ENCODE measurements at places on chromosomes 1 and 21. TPM values are rescaled to one million over a fixed set of nuclear protein-coding genes. Genes with fewer than 3 reads are reported as not detected.

- no peak for DNase-seq
Measured at GRCh38 chr1:165678509-165678908, 19.9 kb downstream of the ALDH9A1 start.

DNA sequence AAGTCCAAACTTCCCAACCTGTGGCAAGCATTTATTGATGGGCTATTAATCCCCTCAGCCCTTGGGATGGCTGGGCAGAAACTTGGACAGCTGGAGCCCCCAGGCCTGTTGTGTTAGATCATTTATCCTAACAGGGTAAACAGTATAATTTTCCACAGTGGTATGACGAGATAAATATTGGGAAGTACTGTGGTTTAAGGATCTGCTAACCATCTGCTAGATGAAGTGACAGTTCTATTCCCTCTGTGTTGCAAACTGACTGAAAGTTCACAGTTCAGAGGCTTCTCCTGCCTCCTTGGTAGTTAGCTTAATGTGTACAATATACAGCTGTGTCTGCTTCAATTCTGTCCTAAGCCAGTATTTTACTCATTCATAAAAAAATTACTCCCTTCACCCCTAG, 127.5 kb upstream of the CHODL start:
- peak; percentile 69 for DNase-seq

GRCh38 chr1:27360159-27361043, 6.4 kb downstream of the MAP3K6 start:
- no peak for DNase-seq

GRCh38 chr1:237205400-237206064, 163.5 kb downstream of the RYR2 start:
- no peak for DNase-seq

- DNase-seq = no peak
Measured at GRCh38 chr1:206032380-206033140, 8.9 kb upstream of the CTSE start.

The FOXO6 gene
- total RNA-seq = 1.0 TPM

The ZNF672 gene
- total RNA-seq = 28.6 TPM

GRCh38 chr21:35134309-35134708, 85.2 kb upstream of the RUNX1 start:
- no peak for DNase-seq

GRCh38 chr1:51328279-51328678, 2.1 kb downstream of the TTC39A start:
- DNase-seq = no peak

- no peak for DNase-seq
Measured at GRCh38 chr1:77757603-77758002, 2.0 kb downstream of the USP33 start.

GRCh38 chr1:234573711-234574299, 36.2 kb downstream of the IRF2BP2 start:
- DNase-seq = no peak

- peak; percentile 71 for DNase-seq
Measured at GRCh38 chr1:24490101-24490781, 12.4 kb upstream of the RCAN3 start.

- DNase-seq = peak; percentile 75
Measured at GRCh38 chr1:2382621-2383361, 8.6 kb downstream of the MORN1 start.

GRCh38 chr21:31872452-31873274, at the start of gene HUNK:
Gene HUNK, plus strand, starts transcription at chr21:31873020. Its CDS starts 655 bp downstream, at chr21:31873675.
- peak; percentile 94 for DNase-seq

- no peak for DNase-seq
Measured at GRCh38 chr1:32066489-32066873, 6.3 kb upstream of the TMEM39B start.

The LEPROT gene
- total RNA-seq = 160 TPM

- no peak for DNase-seq
Measured at GRCh38 chr1:44029260-44029910, 1.9 kb downstream of the SLC6A9 start.

The CGN gene
- total RNA-seq = 41.6 TPM

DNA sequence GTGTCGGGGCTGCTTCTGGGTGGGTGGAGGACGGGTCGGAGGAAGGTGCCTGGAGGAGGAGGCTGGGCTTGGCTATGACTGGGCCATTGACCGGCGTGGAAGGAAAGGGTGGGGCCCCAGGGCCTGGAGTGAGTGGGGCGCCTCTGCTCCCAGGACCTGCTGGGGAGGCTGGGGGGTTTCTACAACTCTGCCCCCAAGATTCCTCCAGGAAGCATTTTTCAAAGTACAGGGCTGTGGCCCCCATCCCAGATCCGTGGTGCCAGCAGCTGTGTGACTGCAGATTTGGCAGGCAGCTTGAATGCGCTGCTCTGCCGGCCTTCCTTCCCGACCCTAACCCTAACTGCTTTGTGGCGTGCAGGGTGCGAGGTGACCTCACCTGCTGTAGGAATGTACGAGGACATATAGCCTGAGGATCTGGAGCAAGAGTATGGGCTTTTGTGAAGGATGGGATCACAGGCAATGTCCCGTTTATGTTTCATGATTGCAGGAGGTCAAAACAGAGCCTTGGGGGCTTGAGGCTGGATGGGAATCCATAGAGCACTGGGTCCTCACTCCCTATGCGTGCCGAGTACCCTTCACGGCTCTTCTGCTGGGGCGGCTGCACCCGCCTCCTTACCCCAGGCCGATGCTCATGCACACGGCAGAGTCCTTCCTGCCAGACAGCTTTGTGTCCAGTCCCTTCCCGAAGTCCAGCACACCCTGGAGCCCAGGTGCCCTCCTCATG, 24.7 kb downstream of the TRPM2 start:
- DNase-seq = no peak

GRCh38 chr1:220914283-220915116, 35.3 kb downstream of the HLX start:
- no peak for DNase-seq

DNA sequence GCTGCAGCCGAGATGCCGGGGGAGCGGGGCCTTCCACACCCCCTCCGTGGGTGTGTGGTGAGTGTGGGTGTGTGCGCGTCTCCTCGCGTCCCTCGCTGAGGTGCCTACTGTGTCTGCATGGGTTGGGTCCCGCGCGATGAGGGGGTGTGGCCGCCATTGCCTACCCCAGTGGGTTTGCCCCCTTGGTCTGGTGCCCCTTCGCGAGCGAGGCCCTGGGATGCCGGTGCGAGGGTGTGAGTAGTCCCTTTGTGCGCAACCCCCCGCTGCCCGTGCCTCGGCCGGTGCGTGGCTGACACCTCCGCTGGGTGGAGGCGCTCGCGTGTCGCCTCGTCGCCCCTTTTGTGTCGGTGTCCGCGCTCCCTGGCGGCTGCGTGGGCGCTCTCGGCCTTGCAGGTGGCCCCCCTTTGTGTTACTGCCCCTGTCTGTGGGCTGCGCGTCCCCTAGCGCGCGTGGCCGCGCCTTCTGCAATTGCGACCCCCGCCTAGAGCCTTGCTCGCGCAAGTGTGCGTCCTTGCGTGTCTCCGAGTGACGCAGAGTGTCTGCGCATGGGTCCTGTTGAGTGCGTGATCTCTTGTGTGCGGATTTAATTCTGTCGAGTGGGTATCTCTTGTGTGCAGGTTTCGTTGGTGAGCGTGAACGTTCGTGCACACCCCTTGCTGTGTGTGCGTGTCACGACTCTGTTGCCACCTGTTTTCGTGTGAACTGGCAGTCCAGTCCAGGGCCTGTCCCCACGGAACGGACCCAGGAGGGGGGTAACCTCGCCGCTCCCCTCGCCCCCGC, 553 bp downstream of the TTC3 start:
- DNase-seq = peak; percentile 92

DNA sequence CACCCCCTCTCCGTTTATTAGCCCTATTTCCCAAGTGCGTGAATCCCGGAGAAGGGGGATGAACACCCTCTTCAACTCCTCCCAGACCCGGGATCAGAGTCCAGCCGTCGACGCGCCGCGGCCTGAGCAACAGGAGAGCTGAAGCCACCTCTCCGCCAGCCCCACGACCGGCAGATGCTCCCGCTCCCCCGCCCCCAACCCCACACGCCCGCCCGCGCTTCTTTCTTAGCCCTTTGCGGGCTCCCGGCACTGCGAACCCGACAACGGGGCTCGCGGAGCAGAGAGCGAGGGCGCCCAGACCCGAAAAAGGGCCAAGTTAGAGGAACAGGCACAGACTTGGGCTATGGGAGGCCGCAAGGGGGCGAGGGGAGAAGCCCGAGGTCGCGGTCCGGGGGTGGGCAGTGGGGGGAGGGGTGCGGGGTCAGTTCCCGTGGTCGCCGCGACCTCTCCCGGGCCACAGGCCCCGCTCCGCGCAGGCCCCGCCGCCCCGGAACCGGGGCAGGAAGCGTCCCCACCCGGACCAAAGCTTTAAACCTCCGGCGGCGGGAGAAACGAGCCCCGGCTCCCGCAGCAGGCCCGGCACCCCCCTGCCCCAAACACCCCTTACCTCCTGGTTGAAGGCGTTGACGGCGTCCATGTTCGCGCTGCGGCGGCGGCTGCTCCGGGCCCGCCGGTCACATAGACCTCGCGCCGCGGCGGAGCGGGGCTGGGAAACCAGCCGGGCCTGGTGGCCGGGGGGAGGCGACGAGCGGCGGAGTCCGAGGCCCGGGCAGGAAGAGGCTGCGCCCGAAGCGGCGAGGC, 662 bp downstream of the SCAF4 start:
- DNase-seq = peak; percentile 82

GRCh38 chr1:102842606-102843005, 265.7 kb downstream of the COL11A1 start:
- DNase-seq = no peak

The PDE9A gene
- total RNA-seq = 39.0 TPM
